Activated CD8-positive, alpha-beta memory T cell treated with anti-CD3 and anti-CD28 coated beads, Interleukin-2, amount 50 U/mL, for 4 hours (primary cell): ENCODE measurements at places on chromosomes 16 and 17.

DNA sequence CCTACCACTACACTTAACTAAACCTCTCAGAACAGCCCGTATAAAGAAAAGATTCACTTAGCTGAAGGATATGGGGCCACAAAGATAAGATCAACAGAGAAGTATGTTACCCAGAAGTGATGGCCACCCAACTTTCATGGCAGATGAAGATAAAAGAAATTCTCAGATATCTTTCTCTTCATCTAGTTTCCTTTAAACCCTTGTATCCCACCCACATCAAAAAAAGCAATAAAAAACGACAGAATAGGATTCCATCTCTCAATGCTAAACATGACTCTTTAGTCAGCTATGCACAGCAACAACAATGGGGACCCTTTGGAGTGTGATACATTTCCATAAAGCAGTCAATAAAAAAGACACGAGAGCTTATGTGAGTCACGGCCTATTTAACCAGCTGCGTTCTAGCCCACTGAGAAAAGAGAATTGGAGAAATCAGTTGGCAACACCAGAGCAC is 86.6 kb downstream of the SNX11 start:
- no peak for DNase-seq

DNA sequence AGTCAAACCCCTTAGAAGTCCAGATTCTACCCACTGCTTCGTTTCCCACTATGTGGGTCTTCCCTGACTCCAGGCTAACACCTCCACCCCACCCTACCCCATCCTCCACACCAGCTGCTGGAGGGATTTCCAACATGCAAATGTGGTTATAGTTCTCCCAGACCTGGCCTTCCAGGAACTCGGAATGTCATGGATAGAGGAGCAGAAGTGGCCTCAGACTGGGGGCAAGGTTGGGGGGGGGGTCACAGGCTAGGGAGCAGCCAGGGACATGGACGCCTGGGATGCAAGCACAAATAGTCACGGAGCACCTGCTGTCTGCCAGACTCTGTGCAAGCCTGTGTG is 2.0 kb downstream of the CAMKK1 start:
- DNase-seq: no peak

- peak; percentile 57 for DNase-seq
Observed at GRCh38 chr17:49218941-49219913, 8.7 kb downstream of the ABI3 start.

DNA sequence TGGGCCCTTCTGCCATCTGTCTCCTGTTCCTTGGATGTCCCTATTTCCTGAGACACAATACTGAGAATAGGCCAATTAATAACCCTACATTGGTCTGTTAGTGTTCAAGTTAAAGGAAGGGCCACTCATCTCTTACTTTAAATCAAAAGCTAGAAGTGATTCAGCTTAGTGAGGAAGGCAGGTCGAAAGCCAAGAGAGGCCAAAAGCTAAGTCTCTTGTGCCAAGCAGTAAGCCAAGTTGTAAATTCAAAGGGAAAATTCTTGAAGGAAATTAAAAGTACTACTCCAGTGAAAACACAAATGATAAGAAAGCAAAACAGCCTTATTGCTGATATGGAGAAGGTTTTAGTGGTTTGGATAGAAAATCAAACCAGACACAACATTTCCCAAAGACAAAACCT is 28.8 kb downstream of the ANKFN1 start:
- DNase-seq: no peak

- DNase-seq: no peak
Observed at GRCh38 chr16:71515026-71515425, 11.2 kb upstream of the CHST4 start.

DNA sequence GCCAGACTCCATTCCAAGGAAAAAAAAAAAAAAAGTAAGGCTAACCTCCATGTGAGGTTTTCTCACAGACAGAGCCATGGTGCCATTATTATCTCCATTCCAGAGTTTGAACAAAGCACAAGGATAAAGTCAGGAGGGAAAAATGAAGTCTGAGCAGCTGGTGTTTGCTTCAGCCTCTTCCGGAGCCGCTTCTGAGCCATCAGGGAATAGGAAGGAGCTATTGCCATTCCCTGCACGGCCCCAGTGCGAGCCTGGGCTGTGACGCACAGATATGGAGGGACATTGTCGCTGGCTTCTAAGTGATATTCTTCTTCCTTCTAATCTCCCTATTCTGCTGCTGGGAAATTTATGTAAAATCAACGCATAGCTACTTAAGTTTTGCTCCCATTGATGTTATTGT is 69.5 kb upstream of the PIRT start:
- no peak for DNase-seq

DNA sequence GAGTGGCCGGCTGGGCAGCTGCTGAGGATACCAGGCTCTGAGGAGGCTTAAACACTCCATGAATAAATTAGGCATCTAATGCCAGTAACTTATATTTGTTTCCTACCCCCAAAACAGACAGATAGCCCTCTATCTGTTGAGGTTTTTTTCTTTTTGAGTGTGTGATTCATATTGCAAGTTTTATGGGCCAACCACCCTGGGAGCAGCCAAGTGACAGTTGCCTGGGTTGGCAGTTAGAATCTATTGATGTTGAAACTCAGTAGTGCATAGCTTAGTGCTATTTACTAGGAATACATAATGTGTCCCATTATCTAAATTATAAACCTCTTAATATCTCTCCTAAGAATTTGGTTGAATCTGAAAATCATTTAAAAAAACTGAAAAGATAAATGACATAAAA is 397.4 kb downstream of the CA10 start:
- no peak for DNase-seq

DNA sequence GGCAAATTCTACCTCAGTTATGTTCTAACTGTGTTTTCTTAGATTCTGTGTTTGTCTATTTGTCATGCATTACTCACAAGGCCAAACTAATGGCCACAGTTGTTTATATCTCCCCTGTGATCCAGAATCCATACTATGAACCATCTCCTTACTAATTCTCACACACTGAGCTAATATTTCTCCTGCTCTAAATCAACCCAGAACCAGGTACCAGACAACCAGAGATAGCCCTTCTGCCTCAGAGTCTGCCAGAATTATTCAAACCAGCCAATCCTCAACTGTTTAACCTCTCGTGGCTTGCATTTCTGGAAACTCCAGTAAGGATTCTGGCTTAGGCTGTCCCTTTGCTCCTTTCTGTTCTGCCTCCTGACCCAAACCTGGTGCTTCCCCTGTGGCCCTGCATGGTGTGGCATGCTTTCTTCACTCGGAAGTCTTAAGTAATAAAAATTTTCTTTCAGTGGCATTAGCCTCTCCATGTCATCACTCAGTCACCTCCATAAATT is 59.4 kb downstream of the EFCAB5 start:
- no peak for DNase-seq

GRCh38 chr17:59365383-59365981 is 34.0 kb downstream of the YPEL2 start:
- peak; percentile 26 for DNase-seq

GRCh38 chr17:17684906-17685774 is 3.9 kb downstream of the RAI1 start:
- DNase-seq: no peak

GRCh38 chr16:69270395-69270794 is 40.8 kb upstream of the VPS4A start:
- no peak for DNase-seq

- DNase-seq: no peak
Observed at GRCh38 chr17:66836063-66837005, 1.4 kb downstream of the CACNG5 start.

GRCh38 chr17:63039899-63040602 is 74.0 kb downstream of the TANC2 start:
- no peak for DNase-seq

DNA sequence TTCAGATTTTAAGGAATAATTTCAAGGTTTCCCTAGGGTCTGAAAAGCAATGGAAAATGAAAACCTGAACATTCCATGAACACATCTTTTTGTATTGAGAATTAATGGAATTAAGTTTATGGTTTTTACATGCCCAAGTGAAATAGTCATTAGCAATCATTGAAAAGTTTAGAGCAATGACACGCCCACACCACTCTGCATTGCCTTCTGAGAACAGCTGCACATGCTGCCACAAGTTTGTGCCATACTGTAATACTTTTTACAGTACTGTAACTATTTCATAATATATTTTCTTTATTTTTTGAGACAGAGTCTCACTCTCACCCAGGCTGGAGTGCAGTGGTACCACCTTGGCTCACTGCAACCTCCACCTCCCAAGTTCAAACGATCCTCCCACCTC is 345.2 kb upstream of the PMFBP1 start:
- DNase-seq: no peak

- DNase-seq: no peak
Observed at GRCh38 chr16:13414154-13414553, 505.8 kb upstream of the ERCC4 start.

DNA sequence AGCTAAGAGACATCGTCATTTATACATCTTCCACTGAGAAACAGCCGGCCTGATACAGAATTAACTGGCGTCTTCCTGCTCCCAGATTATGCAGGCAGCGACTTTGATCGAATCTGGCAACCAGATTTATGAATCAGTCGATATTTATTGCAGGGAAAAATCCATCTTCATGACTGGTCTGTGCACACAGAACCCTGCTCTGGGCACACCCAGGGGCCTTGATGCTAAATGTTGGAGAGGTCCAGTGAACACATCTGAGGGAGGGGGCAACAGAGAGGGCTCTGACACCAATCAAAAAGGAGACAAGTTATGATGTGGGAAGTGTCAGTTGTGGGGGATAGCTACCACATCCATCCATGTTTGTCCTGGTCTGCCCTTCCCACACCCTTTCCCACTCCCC is 102.9 kb downstream of the TMEM132E start:
- DNase-seq: no peak

DNA sequence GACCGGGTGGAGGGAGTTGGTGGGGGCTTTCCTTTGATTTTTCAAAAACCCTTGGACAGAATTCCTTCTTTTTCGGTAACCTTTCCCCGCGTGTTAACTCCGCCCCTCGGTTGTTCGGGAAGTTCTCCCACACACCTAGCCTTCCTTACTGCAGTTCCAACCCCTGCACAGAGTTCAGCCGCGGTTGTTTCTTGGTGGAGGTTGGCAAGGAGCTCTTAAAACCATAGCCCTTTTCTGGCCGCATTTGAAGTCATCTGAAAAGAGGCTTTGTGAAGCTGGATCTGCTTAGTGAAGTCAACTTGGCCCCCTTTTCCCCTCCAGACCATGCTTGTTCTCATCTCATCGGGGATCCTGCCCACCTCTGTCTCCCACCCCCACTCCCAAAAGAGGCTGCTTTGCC is 1.8 kb downstream of the CACNG4 start:
- DNase-seq: no peak

- DNase-seq: no peak
Observed at GRCh38 chr16:27324851-27325301, 11.1 kb downstream of the IL4R start.

- DNase-seq: no peak
Observed at GRCh38 chr17:72826602-72827001, 265.9 kb downstream of the SLC39A11 start.

GRCh38 chr16:28863929-28864793 is 518 bp downstream of the SH2B1 start:
- no peak for DNase-seq

- no peak for DNase-seq
Observed at GRCh38 chr16:75402159-75402820, 31.0 kb downstream of the CFDP1 start.

GRCh38 chr16:46830902-46831647 is at the start of gene C16orf87:
C16orf87 (minus strand) TSS chr16:46831180; CDS start chr16:46831149, 31 bp downstream.
- DNase-seq: peak; percentile 90

GRCh38 chr17:78620099-78620498 is 42.9 kb upstream of the DNAH17 start:
- no peak for DNase-seq

GRCh38 chr17:58611331-58611730 is 80.5 kb downstream of the TEX14 start:
- no peak for DNase-seq

DNA sequence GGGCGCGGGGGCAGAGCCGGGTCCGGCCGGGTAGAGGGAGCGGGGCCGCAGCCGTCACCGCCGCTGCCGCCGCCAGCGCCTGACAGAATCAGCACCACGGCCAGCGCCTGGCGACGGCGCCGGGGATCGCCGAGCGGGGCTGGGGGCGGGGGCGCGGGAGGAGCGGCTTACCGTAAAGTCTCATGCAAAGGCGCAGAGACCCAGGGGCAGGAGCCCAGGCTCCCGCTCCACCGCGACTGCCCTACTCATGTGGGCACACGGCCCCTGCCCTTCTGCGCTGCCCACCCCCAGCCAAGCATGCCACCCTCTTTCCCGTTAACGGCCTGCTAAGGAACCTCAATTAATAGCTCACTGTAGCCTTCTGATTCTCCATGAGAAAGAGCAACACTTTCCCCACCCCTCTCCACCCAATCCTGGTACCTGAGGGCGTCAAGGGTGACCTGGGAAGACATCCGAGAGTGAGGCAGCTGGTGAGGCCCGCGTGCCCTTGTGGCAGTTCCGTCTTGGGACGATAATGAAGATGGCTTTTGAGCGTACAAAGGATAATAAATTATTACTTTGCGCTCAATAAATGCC is at the start of gene SEZ6:
SEZ6 (minus strand) TSS at position 98 of the 576 bp plus-strand sequence. CDS start 164 bp downstream, outside the sequence.
- DNase-seq: peak; percentile 62

DNA sequence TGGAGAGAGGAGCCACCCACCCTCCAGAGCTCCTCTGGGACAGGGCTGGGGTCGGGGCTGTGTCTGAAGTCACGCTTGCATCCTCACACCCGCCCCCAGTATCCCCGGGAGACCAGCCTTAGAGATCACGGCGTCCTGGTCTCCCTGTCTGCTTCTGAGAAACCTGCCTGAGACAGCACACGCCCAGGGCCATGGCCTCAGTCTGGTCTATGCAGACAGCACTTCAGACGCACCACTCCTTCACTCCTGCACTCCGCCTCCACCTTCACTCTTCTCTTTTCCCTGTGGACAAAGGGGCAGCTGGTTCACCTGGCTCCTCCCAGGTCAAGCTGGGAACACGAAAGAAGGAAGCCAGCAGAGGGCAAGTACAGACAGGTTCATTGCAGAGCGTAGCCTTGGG is 248.0 kb upstream of the GSE1 start:
- no peak for DNase-seq

GRCh38 chr17:44862278-44862914 is 14.7 kb downstream of the HIGD1B start:
- DNase-seq: no peak

- DNase-seq: no peak
Observed at GRCh38 chr16:27726621-27727261, 176.8 kb downstream of the KATNIP start.

DNA sequence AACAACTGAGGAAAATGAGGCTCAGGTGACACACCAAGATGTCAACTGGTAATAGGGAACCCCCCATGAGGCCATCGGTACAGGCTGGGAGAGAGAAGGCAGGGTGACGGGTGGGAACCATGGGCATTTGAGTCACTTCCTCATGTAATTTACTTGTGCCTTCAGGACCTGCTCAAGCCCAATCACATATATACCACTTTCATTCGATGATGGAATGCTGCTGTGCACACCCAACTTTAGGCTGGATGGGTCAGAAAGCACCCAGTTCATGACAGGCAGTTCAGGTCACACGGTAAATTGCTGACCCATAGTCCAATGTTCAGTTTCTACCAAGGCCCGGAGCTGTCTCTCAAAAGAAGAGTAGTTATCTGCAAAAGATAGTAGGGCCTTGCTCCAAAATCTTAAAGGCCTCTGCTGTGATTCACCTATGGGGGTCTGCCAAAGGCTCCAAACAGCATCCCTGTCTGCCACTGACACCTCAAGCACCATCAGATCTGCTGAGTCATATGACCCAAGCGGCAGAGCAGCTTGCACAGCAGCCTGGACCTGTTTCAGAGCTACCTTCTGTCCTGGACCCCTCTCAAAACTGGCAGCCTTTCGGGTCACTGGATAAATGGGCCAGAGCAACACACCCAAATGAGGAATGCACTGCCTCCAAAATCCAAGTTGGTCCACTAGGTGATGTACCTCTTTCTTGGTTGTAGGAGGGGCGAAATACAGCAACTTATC is 24.7 kb downstream of the ZZEF1 start:
- no peak for DNase-seq

- no peak for DNase-seq
Observed at GRCh38 chr16:74888888-74889287, 96.0 kb downstream of the WDR59 start.
